ENCODE measurements at places on chromosomes 12 and 14. TPM values are rescaled to one million over a fixed set of nuclear protein-coding genes. Genes with fewer than 3 reads are reported as not detected.
A peak's percentile ranks its signal among the peaks of the same experiment; 100 is the strongest.

DNA sequence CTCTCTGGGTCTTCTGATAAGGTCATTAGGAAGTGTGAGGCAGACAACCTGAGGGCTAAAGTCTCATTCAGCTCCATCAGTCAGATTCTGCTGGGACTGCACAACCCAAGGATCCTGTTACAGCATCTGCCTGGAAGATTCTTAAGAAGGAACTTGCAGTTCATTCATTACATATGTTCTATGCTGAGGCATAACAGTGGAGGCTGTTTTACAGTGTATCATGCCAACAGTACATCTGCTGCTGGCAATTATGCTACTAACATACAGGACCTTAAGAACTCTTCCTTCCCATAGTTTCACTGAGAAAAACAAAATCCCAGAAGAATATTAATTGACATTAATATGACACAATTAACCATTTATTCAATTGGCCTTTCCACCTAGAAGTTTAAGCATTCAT, 968.6 kb downstream of the DIO2 start:
- H3K4me1 ChIP-seq, result no peaks in the 10 kb centered on the region
- H3K27me3 ChIP-seq, result no peaks in the 10 kb centered on the region
- H3K4me3 ChIP-seq, result no peak overlapping the region
- no peak overlapping the region for H3K27ac ChIP-seq

MAP1LC3B2 gene
- 1.8 TPM for total RNA-seq

DNA sequence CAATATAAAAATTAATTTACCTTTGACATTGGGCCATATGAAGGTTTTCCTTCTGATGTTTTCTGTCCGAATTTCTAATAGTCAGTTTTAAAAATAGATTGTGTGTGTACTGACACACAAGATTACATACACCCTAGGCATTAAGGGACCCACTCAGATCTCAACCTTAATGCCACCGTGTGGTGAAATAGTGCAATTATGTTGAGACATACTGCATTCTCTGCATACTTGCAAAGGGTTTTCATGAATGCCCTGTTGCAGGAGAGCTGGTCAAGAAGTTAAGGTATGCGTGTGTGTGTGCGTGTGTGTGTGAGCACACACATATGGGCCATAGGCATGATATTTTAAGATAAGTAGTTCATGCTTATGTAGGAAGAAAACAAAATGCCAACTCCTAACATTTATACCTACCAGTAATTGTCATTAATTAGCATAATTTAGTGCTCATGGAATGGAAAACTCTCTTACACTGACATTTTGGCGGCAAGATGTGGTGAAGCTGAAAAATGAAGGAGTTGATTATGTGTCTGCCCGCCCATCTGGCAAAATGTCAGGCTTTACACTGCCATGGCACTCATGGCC, 58.8 kb downstream of the PIK3C2G start:
- H3K27me3 ChIP-seq, result no peaks in the 10 kb centered on the region
- no peaks in the 10 kb centered on the region for H3K36me3 ChIP-seq
- H3K4me3 ChIP-seq, result no peak overlapping the region
- DNase-seq, result no peak
- H3K4me1 ChIP-seq, result no peaks in the 10 kb centered on the region

CPM gene
- 2.0 TPM for total RNA-seq

DNA sequence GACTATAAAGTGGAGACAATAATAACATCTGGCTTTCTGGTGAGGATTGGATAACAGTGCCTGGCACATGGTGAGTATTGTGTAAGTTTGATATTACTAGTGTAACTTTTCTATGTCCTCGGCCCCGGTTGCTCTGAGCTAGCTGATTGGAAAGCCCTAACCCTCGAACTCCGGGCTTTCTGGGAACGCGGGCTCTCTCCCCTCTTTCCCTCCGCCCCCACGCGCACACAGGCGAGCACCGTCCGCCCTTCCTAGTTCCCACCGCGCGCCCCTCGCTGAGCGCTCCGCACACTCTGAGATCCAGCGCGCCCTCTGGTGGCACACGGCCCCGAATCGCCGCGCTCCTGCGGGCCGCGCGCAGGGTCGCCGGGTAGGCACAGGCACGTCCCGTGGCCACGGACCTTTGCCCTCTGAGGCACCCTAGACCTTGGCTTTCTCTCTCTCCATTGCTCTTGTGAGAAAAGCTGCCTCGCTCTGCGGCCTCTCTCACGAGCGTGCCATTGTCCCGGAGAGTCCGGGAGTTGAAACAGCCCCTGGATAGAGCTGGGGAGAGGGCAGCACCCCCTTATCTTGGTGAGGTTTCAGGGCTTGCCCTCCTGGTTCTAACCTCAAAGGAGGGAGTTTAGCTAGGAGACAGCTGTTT, 23.2 kb upstream of the ESRRB start:
- H3K4me3 ChIP-seq, result peak overlapping the region; percentile 31
- no peak overlapping the region for H3K27ac ChIP-seq
- H3K27me3 ChIP-seq, result no peaks in the 10 kb centered on the region
- H3K36me3 ChIP-seq, result no peaks in the 10 kb centered on the region
- peak; percentile 42 for DNase-seq

DNA sequence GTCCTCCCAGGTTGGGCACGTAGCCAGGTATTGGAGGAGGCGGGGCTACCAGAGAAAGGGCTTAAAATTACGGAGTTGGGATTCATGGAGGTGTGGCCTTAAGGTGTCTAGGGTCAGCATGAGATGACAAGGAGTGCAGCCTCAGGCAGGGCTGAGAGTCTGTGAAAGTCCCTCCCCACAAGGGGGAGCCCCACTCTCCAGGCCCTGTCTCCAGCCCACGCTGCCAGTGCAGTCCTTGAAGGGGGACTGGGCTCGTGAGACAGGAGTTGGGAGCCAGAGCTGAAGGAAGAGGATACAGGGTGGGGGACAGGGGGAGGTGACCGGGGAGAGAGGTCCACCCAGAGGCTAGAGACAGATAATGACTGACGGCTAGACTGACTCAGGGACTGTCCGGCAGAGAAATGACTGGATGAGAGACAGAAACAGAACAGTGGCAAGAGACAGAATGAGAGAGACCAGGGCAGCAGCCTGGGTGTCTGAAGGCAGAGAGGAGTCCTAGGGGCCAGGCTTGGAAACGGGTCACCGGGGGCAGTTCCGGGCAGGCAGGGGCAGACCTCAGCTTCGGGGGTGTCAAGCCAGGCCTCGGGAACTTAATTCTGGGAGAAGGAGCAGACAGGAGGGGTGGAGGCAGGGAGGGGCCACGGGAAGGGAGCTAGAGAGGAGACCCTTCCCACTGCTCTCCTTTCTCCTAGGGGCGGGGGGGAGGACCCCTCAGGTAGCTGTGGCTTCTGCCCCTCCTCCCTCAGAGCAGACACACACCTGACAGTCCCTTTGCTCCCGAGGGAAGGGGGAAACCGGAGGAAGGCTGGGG, 970 bp downstream of the CDH24 start:
- H3K36me3 ChIP-seq, result peaks cover 33% of the 10 kb centered on the region
- DNase-seq, result peak; percentile 81
- peak overlapping the region; percentile 67 for H3K4me3 ChIP-seq
- no peak overlapping the region for H3K27ac ChIP-seq

DNA sequence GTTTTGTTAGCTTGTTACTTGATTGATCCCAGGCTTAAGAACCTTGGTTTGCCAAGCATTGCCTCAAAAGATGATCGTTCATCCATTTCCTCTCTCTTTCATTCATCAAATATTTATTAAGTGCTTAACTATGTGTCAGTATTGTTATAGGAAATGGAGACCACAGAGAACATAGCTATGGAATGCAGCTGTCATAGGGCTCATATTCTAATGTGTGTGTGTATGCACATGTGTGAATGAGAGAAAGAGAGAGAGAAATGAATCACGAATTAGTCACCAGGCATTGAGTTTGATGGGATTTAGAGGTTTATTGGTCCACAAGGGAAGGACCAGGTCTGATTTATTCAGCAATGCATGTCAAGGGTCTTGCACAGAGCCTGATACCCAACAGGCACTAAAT, 71.0 kb upstream of the FBXO21 start:
- no peak overlapping the region for H3K4me3 ChIP-seq
- no peak for DNase-seq
- no peaks in the 10 kb centered on the region for H3K4me1 ChIP-seq
- H3K27ac ChIP-seq, result no peak overlapping the region
- no peaks in the 10 kb centered on the region for H3K36me3 ChIP-seq

FRS2 gene
- 33.9 TPM for total RNA-seq

GRCh38 chr14:53491256-53491883, 338.2 kb upstream of the DDHD1 start:
- DNase-seq, result no peak
- no peaks in the 10 kb centered on the region for H3K27me3 ChIP-seq
- H3K36me3 ChIP-seq, result no peaks in the 10 kb centered on the region
- no peak overlapping the region for H3K4me3 ChIP-seq

- no peaks in the 10 kb centered on the region for H3K4me1 ChIP-seq
- no peaks in the 10 kb centered on the region for H3K36me3 ChIP-seq
- no peaks in the 10 kb centered on the region for H3K27me3 ChIP-seq
- no peak for DNase-seq
Measured at GRCh38 chr12:63068857-63069442, 82.1 kb downstream of the AVPR1A start.

DNA sequence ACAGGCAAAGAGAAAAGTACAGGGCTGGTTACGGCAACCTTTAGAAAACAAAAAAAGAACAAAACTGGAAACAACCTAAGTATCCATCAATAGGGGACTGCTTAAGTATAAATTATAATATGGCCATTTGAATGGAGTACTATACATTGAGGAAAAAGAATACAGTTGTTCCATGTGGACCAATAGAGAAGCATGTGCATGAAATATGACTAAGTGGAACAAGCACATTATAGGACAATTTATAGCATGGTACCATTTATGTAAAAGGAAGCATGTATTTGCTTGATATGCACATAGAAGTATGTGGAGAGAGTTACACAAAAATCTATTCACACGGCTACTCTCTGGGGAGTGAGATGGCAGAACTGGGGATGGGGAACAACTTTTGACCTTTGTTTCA, 49.2 kb upstream of the FAM222A start:
- no peaks in the 10 kb centered on the region for H3K36me3 ChIP-seq
- no peak overlapping the region for H3K4me3 ChIP-seq
- no peaks in the 10 kb centered on the region for H3K27me3 ChIP-seq
- H3K27ac ChIP-seq, result no peak overlapping the region
- no peaks in the 10 kb centered on the region for H3K4me1 ChIP-seq

DNA sequence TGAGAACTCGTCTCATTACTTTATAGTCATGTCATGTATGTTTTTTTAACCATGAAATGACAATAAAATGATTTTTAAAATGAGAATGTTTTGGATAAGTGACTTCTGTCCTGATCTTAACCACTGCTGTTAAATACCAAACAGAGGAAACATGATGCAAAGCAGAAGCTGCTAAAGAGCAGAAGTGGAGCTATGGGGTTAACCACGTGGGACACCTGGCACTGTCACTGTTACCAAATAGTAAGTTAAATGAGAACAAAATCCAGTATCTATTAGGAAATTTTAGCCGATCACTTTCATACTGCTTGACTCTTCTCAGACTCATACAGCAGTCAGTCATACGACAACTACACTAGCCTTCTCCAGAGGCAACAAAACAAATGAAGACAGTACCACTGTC, 82.4 kb downstream of the SCAF11 start:
- H3K27me3 ChIP-seq, result no peaks in the 10 kb centered on the region
- DNase-seq, result no peak
- no peak overlapping the region for H3K4me3 ChIP-seq

DNA sequence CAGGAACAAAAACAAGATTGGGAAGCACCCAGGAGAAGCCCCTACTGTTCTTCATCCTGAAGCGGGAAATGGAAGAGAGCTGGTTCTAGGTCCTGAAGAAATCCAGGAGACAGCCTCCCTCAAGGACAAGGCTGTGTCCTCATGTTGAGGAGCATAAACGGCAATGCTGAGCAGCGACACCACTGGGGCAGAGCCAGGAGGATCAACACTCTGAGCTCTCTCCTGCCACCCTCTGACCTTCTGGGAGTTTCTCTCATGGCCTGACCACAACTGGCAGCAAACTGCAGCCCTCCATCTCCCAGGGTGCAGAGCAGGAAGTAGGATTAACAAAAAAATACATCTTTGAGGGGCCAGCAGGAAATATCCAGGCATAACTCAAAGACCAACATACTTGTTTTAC, 1292.2 kb upstream of the TMEM132C start:
- H3K4me1 ChIP-seq, result no peaks in the 10 kb centered on the region
- no peak for DNase-seq
- peaks cover 6% of the 10 kb centered on the region for H3K27me3 ChIP-seq
- no peaks in the 10 kb centered on the region for H3K36me3 ChIP-seq
- no peak overlapping the region for H3K27ac ChIP-seq

DNA sequence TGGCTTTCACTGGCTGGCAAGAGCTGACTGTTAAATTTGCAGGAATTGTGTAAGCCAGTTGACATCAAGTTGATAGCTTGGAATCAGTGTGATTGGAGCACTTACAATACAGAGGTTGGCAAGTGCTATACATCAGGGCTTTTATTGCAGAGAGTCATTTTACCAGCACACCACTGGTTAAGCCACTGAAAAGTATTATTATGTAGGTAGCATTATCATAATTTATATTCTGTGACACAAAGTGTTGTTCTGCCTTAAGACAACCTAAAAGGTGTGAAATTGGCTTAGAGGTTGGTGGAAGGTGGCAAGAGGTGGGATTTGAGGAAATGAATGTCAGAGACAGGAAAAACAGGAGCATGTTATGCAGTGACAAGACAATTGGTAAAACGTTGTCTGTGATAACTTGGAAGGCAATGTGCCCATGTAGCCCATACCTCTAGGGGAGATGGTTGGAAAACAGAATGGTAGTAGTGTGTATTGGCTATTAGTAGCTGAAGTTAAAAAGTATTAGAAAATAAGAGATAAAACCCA, 172.9 kb upstream of the PRICKLE1 start:
- H3K36me3 ChIP-seq, result no peaks in the 10 kb centered on the region
- no peak overlapping the region for H3K27ac ChIP-seq
- H3K4me3 ChIP-seq, result no peak overlapping the region
- no peak for DNase-seq
- no peaks in the 10 kb centered on the region for H3K27me3 ChIP-seq
- H3K4me1 ChIP-seq, result peaks cover 26% of the 10 kb centered on the region

TAS2R30 gene
- total RNA-seq, result 1.5 TPM

GRCh38 chr14:51552768-51553404, 98.8 kb upstream of the FRMD6 start:
- H3K4me3 ChIP-seq, result no peak overlapping the region
- DNase-seq, result peak; percentile 24
- no peak overlapping the region for H3K27ac ChIP-seq
- no peaks in the 10 kb centered on the region for H3K4me1 ChIP-seq
- H3K36me3 ChIP-seq, result no peaks in the 10 kb centered on the region

PEX5 gene
- 28.1 TPM for total RNA-seq

GPX2 gene
- not detected for total RNA-seq

All from heart left ventricle (tissue), 16 donors.